ENCODE measurements at places on chromosomes 13 and 19.

- DNase-seq, result no peak
Observed at GRCh38 chr19:48596679-48597465, 9.7 kb upstream of the SPACA4 start.

DNA sequence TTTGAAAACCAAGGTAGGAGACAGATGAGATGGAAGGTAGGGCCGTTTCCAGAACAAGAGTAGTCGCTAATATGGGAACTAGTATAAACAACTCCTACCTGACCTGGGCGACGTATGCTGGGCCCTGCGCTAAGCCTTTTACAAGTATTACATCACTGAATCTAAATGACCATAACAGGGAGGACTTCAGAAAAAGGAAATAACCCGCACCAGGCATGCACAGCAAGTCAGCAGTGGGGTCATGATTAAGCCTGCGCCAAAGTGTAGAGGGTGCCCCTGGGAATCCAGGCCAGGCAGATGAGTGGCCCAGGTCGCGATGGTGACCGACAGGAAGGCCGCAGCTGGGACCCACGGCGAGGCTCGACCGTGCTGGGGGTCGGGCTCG is 613 bp downstream of the ATP13A1 start:
- no peak for DNase-seq

- no peak for DNase-seq
Observed at GRCh38 chr13:113034451-113035212, 65.6 kb downstream of the MCF2L start.

DNA sequence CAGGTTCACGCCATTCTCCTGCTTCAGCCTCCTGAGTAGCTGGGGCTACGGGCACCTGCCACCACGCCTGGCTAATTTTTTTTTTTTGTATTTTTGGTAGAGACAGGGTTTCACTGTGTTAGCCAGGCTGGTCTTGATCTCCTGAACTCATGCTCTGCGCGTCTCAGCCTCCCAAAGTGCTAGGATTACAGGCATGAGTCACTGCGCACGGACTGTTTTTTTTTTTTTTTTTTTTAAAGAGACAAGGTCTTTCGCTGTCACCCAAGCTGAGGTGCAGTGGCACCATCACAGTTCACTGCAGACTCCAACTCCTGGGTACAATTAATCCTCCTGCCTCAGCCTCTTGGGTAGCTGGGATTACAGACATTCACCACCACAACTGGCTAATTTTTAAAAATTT is 8.2 kb upstream of the ADAMTS10 start:
- DNase-seq, result no peak

DNA sequence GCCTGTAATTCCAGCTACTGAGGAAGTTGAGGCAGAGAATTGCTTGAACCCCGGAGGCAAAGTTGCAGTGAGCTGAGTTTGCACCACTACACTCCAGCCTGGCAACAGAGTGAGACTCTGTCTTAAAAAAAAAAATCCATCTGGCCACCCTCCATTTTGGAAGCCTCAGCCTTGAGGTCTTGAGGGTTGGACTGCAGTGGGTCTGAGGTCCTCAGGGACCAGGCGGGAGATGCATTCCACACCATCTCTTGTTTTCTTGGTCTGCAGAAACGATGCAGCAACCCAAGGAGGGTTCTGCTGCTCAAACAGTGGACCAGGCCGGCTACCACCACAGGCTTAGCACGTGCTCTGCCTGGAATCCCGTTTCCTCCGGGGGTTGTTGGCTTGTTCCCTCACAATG is 299.3 kb downstream of the FGF9 start:
- DNase-seq, result no peak

DNA sequence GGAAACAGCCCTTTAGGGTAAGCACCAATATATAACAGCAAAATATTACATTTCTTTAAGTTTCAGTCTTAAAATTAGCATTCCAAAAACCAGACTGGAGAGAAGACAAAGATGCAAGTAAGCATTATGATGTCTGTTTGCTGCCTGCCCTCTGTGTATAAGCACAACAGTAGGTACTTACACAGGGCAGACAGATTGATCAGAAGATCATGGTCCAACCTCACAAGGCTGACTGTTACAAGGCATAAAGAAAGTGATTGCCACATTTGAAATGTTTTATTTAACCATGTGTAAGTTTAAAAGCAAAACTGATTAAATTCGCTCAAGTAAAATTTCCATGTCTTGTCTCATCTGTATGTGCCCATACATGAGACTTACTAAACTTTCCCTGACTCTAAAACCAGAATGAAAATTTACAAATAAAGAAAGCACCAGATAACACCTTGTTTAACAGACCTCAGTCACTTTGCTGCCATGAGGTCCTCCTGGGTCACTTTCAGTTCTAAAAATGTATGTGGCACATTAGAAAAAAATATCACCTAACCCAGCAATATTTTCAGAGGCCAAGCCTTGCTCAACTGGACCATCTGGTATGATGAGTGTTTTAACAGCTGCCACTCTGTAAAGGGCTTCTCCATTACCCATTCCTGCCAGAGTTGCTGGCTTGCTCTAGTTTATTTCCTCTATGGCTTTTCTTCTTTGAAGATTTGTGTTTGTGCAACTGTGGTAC is 297.0 kb downstream of the RBM26 start:
- DNase-seq, result no peak

GRCh38 chr13:112960706-112961105 is 8.3 kb upstream of the MCF2L start:
- no peak for DNase-seq

DNA sequence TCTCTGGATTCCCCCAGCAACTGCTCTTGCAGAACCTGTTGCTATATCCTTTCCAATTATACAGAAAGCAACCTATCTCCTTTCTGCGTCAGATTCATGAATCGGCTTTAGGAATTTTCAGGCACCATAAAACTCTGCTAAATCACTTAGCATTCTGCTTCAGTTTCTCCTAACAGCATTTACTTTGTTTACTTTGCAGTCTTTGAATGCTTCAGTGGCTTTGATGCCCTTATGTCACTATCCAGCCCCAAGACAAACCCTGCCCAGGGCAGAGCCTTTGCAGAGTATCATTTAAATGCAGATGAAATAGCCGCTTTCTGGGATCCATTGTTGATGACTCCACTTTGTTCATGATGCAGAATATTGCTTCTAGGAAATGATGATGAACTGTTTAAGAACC is 43.1 kb downstream of the SLITRK1 start:
- DNase-seq, result no peak

- no peak for DNase-seq
Observed at GRCh38 chr19:41189425-41190065, 3.5 kb upstream of the CYP2S1 start.

DNA sequence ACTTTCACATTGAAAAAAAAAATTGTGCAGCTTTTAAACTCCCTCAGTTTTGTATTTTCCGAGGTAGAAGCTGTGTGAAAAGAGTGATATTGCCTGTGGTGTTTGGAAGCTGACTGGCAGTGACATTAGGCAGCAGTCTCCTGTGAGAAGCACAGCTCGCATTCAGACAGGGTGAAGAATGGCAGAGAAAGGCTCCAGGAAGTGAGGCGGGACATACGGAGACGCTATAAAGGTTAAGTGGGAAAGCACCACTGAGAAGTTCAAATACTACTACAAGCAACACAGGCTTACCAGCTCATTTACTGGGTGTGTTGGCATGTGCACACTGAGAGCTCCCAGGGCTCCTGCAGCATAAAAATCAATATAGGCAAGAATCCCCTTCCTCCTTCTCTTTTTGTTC is 88.4 kb downstream of the RXFP2 start:
- no peak for DNase-seq

GRCh38 chr19:3768015-3768747 is 3.8 kb downstream of the RAX2 start:
- DNase-seq, result no peak

- DNase-seq, result no peak
Observed at GRCh38 chr19:43318203-43318602, 35.3 kb upstream of the CD177 start.

DNA sequence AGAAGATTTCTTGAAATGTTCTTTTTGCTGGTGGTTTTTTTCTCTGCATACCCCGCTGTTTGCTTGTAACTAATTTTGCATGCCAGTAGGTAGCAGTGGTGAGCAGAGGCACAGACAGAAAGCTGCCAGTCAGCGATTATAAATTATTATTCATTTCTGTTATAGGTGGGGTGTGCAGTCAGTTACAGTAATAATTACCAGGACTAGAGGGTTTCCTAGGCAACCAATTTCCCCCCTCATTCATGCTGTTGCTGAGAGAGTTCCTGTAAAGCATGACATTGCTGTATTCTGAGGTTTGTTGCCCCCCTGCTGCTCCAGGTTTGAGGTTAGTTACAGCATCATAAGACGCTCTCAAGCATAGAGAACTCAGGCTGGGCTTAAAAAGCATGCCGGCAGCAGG is 104.5 kb downstream of the URI1 start:
- DNase-seq, result no peak

GRCh38 chr19:31424861-31425620 is 75.8 kb upstream of the TSHZ3 start:
- no peak for DNase-seq

DNA sequence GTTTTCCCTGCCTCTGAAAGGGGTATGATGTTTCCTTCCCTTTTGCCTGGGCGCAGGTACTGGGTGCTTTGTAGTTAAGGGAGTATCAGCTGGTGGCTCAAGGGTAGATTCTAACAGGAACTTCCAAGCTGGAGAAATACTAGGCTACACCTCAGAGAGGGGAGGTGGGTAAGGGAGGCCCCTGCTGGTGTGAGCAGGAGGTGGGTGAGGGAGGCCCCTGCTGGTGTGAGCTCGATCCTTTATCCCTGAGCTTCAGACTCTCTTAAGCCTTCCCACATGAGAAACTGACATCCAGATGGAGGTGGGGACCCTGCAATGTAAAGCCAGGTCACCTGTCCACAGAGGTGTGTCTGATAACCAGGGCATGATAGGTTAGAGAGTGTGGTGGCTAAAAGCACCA is 32.1 kb downstream of the CYP2B6 start:
- DNase-seq, result no peak

GRCh38 chr19:53004242-53004641 is 9.5 kb upstream of the ERVV-1 start:
- no peak for DNase-seq

Measured in stimulated activated CD8-positive, alpha-beta memory T cell treated with anti-CD3 and anti-CD28 coated beads, Interleukin-7, amount 100 ng/mL, for 1 hour (primary cell).